Mesenteric fat pad (tissue), 1 donor: ENCODE measurements at places on chromosomes 11 and 22. TPM values are rescaled to one million over a fixed set of nuclear protein-coding genes. Genes with fewer than 3 reads are reported as not detected.
A peak's percentile ranks its signal among the peaks of the same experiment; 100 is the strongest.

GRCh38 chr11:9367551-9367950, 16.9 kb upstream of the IPO7 start:
- no peak for DNase-seq

OSBP2 gene
- total RNA-seq: 1.4 TPM

- no peak for DNase-seq
Observed at GRCh38 chr11:28849053-28849452, 740.9 kb downstream of the METTL15 start.

LMO2 gene
- 27.3 TPM for total RNA-seq

GRCh38 chr22:23892130-23892529, 2.1 kb upstream of the MIF start:
- no peak for DNase-seq

DNA sequence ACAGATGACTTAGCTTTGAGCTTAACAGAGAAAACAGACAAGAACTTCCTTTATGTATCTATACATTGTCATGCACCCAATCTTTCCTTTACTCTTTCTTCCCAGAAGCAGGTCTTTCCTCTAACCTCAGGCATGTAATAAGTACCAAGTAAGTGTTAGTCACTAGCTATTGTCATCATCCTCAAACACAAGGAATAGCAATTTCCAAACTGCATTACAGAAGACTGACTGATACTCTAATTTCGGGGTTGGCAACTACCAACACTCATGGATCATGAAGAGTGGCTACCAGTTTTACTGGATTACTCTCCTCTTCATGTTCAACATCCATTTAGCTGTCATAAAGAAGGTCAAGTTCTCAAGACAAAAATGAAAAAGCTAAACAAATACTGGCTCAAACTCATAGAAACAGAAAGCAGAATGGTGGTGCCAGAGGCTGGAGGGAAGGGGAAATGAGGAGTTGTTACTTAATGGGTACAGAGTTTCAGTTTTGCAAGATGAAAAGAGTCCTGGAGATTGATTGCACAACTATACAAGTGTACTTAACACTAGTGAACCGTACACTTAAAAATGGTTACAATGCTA, 111.6 kb downstream of the SIK3 start:
- DNase-seq: no peak

ATM gene
- 54.5 TPM for total RNA-seq

- DNase-seq: no peak
Observed at GRCh38 chr11:95284057-95285052, 53.4 kb upstream of the SESN3 start.

HMOX1 gene
- 87.0 TPM for total RNA-seq

DNA sequence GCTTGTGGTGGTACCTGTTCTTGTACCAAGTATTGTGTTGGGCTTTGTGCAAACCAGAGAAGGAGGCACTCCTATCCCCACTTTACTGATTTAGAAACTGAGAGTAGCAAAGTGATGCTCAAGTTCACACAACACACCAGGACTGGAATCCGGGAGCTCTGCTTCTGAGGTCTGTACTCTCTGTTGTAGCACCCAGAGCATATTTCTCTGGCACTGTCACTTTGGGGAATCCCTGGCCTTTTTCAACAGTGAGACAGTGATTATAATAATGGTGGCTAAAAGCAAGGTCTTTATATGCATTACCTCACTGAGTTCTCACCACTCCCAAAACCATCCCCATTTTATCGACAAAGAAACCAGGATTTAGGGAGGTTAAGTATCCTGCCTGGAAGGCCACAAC, 362.4 kb downstream of the TENM4 start:
- no peak for DNase-seq

DNA sequence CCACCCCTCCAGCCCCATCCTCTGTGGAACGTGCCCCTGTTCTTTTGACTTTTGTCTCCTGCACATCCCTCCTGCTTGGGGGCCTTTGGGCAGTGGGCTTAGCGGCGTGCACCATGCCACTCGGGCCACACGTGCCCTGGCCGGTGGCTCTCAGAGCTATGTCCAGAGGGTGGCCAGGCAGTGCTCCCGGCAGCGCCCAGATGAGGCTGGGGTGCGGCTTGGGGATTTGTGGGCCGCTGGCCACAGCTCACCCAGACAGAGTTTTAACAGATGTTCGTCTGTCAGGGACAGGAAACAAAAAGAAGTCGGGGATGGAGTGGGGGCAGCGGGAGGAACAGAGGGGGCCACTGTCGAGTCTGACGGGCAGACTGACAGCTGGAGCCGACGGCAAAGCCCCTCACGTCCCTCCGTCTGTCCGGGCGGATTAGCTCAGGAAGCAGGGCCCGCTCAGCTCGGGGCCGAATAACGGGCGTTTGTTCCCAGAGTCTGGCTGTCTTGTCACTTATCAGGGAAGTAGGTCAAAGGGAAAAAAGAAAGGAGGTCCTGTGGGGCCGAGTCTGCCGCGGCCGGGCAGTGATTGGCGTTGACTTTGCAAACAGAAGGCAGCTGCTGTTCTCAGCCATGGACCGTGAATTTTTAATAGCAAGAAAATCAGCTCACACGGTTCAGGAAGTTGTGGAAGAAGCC, 61.6 kb downstream of the LRP5 start:
- DNase-seq: no peak

DNA sequence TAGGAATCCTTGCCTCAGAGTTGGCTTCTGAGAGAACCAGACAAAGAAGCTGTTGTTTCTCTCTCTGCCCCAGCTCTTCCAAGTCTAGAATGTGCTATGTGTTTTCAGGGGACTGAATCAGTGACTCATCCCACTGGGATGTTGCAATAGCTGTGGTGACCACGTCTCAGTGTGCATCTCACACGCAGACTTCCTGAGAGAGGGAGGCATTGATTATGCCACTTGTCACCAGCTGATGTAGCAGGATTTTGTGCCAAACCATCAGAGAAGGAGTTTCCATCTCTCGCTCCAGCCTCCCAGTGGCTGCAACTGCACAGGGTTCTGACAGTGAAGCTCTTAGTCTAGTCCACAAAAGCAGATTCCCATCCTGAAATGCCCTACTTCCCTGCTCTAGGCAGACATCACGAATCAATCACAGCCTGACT, 455.8 kb downstream of the MIAT start:
- DNase-seq: no peak

GRCh38 chr22:27714068-27714467, 87.5 kb downstream of the MN1 start:
- no peak for DNase-seq

- no peak for DNase-seq
Observed at GRCh38 chr11:44837661-44838060, 110.9 kb downstream of the TSPAN18 start.

DNA sequence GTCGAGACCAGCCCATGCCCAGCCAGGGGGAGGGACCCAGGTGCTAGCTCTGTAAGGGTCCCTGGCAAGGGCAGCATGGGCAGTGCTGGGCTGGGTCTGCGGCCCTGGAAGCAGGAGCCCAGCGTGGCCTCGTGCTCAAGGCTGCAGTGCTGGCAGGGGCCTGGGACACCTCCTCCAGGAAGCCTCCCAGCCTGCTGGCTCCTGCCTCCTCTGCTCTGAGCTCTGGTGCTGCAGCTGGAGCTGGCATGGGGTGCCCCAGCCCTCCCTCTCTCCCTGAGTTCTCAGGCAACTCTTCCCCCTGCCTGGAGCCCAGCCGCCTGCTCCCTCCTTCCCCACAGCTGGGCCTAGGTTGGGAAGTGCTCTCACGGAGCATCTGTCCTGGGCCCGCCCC, 6.8 kb downstream of the INS start:
- DNase-seq: no peak

DNA sequence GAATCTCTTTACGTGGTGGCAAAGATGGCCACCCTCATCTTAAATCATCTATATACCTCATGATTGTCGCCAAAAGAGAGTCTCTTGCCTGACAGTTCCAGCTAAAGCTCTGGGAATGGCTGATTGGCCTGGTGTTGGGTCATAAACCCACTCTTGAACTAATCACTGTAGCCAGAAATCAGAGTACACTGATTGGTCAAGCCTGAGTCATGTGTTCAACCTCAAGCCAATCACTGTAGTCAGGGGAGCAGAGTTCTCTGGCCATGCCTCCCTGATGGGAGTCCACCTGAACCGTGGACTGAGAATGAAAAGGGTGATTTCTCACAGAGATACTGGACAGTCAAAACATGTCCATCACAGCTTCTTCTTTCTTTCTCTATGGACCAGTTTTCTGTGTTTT, 45.8 kb downstream of the RCN1 start:
- DNase-seq: no peak

BAIAP2L2 gene
- total RNA-seq: 1.8 TPM

PANX3 gene
- total RNA-seq: not detected

POTEH gene
- not detected for total RNA-seq

NRXN2 gene
- total RNA-seq: 8.8 TPM

DNA sequence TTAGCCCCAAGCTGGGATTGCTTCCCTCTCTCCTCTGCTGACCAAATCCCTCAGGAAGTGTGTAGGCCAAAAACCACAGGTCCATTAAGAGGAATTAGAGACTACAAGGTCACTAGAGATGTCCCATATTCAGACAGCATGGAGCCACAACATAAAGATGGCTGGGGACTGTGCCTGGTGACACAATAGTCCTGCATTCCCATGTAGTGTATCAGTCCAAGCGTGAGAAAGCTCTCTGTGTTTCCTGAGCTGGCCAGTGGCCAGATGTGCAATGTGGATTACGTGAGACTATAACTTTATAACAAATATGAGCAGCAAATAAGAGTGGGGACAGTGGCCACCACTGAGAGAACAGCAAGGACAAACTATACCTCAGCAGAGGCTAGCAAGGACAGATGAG, 7.6 kb upstream of the MS4A10 start:
- peak; percentile 73 for DNase-seq

OR5P2 gene
- total RNA-seq: not detected

SAA4 gene
- 4.1 TPM for total RNA-seq

NLRP14 gene
- total RNA-seq: not detected

GRCh38 chr22:41848468-41848867, 15.6 kb downstream of the SREBF2 start:
- DNase-seq: no peak

CARD10 gene
- 10.8 TPM for total RNA-seq

NPAS4 gene
- not detected for total RNA-seq

RFPL2 gene
- total RNA-seq: not detected

GRCh38 chr11:61509043-61510029, 787 bp downstream of the LRRC10B start:
- no peak for DNase-seq

FXYD2 gene
- 3.2 TPM for total RNA-seq

- no peak for DNase-seq
Observed at GRCh38 chr22:39935116-39935515, 25.1 kb upstream of the TMA7B start.

APOBEC3B gene
- total RNA-seq: 0.58 TPM

DNA sequence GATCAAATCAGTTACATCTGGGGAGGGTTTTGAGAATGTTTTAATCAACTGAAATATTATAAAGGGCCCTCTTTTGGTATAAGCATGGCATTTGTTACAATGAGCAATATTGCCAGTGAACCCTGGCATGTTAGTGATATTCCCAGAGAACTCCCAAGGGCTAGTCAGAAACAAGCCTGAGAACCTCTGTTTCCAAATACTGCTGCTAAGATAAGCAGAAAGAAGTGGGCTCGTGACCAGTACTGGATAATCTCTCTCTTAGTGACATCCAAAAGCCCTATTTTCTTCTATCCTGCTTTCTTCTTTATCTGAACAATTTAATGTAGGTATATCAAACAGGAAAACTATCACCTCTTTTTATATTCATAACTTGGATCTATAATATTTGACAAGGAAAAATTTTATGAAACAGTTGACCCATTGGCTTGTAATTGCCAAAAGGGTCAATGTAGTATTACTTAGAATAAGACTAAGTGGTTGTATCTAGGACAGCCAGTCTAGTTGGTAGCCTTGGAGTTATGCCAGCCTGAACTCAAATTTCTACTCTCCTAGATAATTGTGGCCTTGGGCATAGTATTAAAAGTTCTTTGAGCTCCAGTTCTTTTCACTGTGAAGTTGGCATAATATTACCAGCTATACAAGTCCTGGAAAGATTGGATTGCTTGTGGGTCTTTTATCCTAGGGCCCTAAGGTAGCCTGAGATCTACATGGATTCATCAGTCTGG, 15.7 kb downstream of the CAT start:
- no peak for DNase-seq

TRIM29 gene
- total RNA-seq: 1.3 TPM

DNA sequence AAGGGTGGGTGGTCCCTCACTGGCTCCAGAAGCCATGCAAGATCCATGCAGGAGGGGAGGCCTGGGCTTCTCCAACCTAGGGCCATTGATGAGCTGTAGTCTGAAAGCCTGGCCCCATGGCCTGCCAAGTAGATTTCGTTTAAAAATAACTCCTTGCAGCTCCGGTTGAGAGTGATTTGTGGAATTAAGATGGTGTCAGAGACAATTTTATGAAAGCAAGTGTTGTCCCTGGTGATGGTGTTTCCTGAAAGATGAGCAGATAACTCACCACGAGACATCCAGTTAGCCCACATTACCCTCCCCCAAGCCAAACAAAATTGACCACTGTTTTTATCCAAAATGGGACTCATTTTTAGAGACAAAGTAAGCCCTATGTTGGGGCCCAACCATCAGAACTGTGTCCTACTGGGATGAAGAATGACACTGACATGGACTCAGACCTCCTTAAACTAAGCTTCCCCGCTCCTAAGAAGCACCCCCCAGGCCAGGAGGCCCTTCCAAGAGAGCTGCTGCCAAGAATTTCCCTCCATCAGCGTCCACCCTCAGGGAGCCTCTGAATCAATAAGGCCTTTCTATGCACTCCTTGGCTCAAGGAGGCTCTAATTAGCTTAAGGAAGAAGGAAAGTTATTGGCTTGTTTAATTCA, 174.2 kb upstream of the NCAM1 start:
- no peak for DNase-seq

- no peak for DNase-seq
Observed at GRCh38 chr11:79076526-79077115, 364.2 kb downstream of the TENM4 start.

MOV10L1 gene
- 0.87 TPM for total RNA-seq

CCDC116 gene
- total RNA-seq: 0.39 TPM

- DNase-seq: no peak
Observed at GRCh38 chr22:36052505-36052941, 23.9 kb upstream of the RBFOX2 start.

C11orf21 gene
- total RNA-seq: 1.0 TPM

DNA sequence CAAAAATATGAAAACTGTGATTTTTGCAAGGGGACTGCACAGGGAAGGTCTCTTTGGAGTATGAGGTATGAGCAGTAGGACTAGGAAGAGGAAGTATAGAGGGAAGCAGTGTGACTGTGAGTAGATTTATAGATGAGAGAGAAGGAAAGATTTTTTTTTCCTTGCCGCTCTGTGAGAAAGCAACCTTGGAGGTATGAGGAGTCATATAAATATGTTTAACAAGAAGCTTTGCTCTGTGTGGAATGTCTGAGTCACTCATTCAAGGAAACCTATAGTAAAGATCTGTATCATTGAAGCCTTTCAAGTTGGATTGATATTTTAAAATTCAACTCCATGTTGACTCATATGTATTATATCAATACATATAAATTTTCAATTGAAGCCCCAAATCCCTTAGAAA, 26.2 kb downstream of the DNHD1 start:
- no peak for DNase-seq

GRCh38 chr11:81484196-81484595, 1249.5 kb downstream of the FAM181B start:
- DNase-seq: no peak
